Gastrocnemius medialis (tissue), 4 donors: ENCODE measurements at places on chromosomes 11 and 22. TPM values are rescaled to one million over a fixed set of nuclear protein-coding genes. Genes with fewer than 3 reads are reported as not detected.

The NRGN gene
- not detected for total RNA-seq

The RTCB gene
- total RNA-seq, result 54.2 TPM

The CADM1 gene
- total RNA-seq, result 1.2 TPM

The HEPHL1 gene
- not detected for total RNA-seq

The MAJIN gene
- total RNA-seq, result not detected

The PNPLA3 gene
- total RNA-seq, result not detected
